Inflammatory macrophage treated with lipopolysaccharide for 1 hour (primary cell): ENCODE measurements at places on chromosomes 7 and 10.

DNA sequence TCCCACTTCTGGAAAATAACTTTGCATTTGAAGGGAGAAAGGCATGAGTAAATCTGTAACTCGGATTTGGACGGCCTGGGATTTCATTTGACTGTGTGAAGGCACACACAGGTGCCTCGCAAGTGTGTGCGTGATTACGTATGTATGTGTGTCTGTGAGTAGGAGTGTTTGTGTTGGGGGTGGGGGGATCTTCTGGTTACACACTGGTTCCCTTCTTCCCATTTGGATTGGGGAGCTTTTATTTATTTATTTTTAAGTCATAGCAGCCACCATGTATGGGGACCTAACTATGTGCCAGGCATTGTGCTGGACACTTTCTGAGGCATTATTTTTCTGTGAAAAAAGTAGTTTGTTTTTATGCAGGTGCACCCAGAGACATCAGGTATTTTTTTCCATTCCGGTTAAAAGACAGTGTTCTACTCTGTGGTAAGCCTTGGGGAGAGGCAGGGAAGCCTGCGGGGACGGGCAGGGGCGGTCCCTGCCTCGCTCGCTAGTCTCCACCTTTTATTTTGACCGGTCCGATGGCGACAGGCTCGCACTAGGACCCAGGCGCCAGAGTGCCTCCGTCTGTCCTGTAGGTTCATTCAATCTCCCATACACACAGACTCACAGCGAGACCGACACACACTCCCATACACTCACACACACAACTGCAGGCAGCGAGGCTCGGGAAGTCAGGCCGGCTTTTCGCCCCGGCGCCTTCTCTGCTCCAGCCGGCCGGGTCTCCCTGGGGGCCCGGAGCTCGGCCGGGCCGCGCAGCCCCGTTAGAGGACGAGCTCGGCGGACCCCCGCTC lies at the start of gene MXI1:
MXI1 (plus strand) TSS at position 595 of the 794 bp plus-strand sequence. CDS start 204 bp downstream, outside the sequence.
- peak; percentile 63 for DNase-seq

DNA sequence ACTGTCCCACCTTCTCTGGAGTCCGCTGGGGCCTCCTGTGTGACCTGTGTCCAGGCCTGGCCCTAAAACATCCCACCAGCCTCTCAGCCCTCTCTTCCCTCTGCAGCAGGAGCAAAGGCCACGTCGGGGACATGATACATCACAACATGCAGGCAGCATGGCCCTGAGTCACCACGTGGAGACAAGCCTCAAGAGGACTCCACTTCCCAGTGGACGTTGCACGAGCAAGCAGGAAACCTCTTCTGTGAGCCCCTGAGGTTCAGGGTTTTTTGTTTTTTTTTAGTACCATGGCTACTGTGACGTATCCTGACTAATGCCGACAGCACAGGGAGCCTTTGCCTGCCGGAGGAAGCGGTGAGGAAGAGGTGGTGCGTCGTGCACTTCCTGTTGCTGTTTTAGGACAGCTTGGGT lies 165.9 kb downstream of the DNAJB6 start:
- DNase-seq: peak; percentile 19

- no peak for DNase-seq
These were observed 148.6 kb upstream of the PDE1C start for GRCh38 chr7:32218741-32219288.

GRCh38 chr10:53477313-53477675 lies 704.7 kb upstream of the MBL2 start:
- no peak for DNase-seq

GRCh38 chr10:78620985-78621799 lies 447.6 kb upstream of the ZMIZ1 start:
- DNase-seq: no peak

- DNase-seq: no peak
These were observed 1.3 kb downstream of the IMMP2L start for GRCh38 chr7:111560773-111561653.

- no peak for DNase-seq
These were observed 145.6 kb downstream of the RELN start for GRCh38 chr7:103843689-103844480.

- DNase-seq: no peak
These were observed 538.6 kb upstream of the POT1 start for GRCh38 chr7:125467996-125468854.

- DNase-seq: no peak
These were observed 204.6 kb downstream of the HECW1 start for GRCh38 chr7:43317075-43317474.

DNA sequence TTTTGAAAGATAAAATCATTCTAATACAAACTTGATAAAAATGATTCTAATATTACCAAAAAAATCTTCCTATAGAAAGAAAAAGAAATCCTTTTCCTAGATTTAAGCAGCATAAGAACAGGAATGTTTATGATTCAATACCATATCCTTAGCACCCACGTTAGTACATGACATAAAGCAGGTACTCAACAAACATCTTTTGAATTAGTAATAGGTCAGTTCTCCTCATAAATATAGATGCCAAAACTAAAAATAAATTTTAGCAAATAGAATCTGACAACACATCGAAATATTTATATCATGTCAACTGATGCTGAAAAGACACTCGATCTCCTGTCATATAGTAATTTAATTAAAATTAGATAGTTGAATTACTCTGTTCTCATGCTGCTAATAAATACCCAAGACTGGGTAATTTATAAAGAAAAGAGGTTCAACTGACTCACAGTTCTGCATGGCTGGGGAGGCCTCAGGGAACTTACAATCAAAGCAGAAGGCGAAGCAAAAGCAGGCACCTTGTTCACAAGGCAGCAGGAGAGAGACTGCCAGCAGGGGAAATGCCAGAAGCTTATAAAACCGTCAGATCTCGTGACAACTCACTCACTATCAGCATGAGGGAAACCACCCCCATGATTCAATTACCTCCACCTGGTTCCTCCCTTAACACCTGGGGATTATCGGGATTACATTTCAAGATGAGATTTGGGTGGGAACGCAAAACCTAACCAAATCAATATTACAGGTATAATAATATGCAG lies 191.8 kb downstream of the HTR7 start:
- DNase-seq: no peak

- no peak for DNase-seq
These were observed 20.7 kb upstream of the GRID1 start for GRCh38 chr10:86387178-86387794.

- no peak for DNase-seq
These were observed 38.1 kb downstream of the CPED1 start for GRCh38 chr7:121026577-121027111.

- peak; percentile 22 for DNase-seq
These were observed 103.3 kb downstream of the CFAP58 start for GRCh38 chr10:104456802-104457542.

- peak; percentile 13 for DNase-seq
These were observed 48.3 kb upstream of the FAM171A1 start for GRCh38 chr10:15419279-15419874.

GRCh38 chr7:152144557-152145245 lies 119.2 kb downstream of the GALNT11 start:
- no peak for DNase-seq

DNA sequence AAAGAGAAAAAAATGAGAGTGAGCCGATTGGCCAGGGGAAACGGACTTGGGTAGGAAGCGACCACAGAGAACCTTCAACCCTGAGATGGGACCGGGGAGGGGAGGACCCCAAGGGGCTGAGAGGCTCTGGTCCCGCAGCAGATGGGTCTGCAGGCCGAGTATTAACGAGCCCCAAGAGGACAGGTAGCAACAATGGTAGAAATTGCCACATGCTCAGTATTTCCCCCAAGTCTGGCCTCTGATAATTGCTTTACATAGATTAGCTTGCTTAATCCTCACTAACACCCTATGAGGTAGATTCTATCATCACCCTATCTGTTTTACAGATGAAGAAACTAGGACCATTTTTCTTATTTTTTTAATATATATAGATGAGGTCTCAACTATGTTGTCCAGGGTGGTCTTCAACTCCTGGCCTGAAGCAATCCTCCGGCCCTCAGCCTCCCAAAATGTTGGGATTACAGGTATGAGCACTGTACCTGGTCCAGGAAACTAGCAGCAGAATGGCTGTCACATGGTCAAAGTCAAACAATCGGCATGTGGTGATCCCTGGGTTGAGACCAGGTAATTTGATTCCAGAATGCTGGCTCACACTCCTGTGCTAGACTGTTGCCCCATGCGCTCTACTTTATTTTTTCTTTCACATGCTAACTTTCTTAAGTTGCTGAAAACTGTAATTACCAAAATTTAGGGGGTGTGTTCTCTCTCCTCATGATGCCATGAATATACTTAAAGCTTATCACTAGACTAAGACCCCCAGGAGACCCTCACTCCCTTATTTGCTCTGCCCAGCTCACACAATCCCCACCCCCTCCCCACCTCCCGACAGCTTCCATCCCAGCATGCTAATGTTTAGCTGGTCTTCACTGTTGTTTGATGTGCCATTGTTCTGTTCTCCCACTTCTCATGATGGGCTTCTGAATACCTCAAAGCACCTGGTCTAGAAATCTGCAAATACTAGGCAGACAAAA lies 67.9 kb upstream of the AFAP1L2 start:
- DNase-seq: no peak

DNA sequence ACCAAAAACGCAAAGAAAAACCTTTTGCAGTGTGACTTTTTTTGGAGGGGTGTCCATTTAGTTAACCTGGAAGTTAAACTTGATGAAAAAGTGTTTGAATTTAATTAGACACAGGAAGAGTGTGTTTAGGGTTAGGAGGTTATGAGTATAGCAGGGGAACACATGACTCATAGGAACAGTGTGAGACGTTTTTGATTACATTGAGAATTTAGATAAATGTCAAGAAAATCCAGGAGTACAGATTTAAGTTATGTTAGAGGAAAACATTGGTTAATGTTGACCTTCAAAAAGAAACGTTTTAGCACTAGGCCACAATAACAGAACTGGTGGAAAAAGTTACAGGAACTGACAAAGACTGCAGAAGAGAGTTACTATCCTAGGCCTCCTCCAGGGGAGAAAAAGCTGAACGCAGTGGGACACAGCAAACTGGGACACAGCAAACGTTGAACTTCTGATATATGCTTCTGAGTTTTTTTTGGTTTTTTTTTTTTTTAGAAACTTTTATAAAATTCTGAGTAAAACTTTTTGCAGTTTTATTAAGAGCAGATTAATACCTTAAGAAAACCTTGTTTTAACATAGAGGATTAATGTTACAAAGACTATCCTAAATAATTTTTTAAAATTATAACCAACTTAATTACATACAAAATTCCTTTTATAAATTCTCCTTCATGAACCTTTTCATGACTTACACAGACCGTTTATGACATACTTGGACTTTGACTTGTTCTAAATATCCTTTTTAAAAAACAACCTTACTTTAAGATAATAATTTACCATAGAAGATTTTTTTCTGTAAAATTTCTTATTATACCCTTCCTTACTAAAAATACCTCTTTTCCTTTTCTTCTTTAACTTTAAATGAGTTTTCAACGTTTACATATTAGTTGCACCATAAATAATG lies 22.2 kb downstream of the LANCL2 start:
- DNase-seq: no peak

DNA sequence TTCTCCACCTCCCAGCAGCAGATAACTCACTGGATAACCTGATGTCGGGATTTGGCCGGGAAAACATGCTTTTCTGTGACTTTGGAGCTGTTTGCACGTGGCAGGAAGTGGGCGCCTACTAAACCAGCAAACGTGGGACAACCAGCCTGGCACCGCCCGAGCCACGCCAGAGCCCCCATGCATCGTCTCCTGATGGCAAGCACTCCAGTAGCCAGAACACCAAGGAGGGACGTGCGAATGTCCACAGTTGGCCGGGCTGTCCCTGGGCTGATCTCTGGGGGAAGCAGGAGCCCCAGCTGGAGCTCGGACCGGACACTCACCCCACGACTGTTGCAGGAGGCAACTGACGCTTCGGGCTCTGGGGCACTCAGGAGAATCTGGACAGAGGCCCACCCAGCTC lies 7.1 kb downstream of the ADGRA1 start:
- DNase-seq: no peak

DNA sequence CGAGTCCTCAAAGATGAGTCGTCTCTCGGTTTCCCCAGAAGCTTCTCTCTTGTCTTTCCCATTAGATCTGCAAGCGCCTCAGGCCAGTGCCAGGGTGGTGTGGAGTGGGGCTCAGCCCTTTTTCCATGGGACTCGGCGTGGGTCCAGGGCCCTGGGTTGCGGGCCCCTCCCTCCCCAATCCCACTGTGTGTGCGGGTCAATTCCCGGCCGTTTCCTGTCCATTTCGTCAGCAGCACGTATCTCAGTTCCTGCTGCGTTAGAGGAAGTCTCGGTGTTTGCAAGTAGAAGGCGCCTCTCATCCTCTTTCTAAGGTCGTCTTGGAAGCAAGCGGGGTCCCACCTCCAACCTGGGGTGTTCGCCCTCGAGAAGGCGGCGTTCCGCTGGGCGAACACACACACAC lies 25.1 kb upstream of the ADGRA1 start:
- no peak for DNase-seq

- DNase-seq: no peak
These were observed 95.0 kb downstream of the CALD1 start for GRCh38 chr7:134874407-134874806.
